ENCODE measurements at places on chromosomes 1 and 21.

DNA sequence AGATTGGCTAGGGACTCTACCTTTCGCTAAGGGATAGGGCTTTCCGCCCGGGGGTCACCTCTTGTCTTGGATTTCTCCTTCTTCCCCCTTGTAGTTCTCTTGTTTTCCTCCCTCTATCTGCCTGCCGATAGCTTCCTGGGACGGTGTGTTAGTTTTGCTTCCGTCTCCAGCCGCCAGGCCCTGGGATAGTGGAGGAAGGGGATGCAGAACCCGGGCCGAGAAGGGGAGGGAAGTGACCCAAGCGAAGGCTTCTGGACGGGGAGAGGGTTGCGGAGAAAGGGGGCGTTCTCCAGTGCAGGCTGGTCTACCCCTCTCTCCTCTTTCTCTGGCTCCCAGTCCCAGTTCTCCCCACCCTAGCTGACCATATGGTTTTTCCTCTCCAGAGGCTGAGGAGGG, 871 bp downstream of the TUFT1 start:
- H3K4me3 ChIP-seq, result peak overlapping the region; percentile 80
- no peaks in the 10 kb centered on the region for H3K36me3 ChIP-seq
- no peak for DNase-seq
- no peaks in the 10 kb centered on the region for H3K27me3 ChIP-seq
- peaks cover 40% of the 10 kb centered on the region for H3K4me1 ChIP-seq

DNA sequence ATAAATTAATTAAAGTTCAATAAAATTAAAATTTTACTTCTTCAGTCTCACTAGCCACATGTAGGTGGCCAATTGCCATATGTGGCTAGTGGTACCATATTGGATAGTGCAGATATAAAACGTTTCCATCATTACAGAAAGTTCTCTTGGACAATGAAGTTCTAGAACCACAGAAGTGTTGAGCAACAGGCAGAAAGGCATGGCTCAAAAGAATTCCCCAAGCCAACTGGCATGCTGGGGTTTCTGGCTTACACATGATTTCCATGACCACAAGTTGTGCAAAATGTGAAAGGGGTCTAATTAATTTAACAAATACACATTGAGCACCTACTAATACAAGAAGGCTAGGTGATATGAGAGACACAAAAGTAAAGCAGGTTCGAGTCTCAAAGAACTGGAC, 72.2 kb upstream of the CDC42BPA start:
- DNase-seq, result peak; percentile 17
- no peak overlapping the region for H3K27ac ChIP-seq
- no peaks in the 10 kb centered on the region for H3K4me1 ChIP-seq
- H3K36me3 ChIP-seq, result no peaks in the 10 kb centered on the region
- no peaks in the 10 kb centered on the region for H3K27me3 ChIP-seq
- H3K4me3 ChIP-seq, result no peak overlapping the region

- H3K27me3 ChIP-seq, result no peaks in the 10 kb centered on the region
- no peak overlapping the region for H3K27ac ChIP-seq
- no peak for DNase-seq
- no peak overlapping the region for H3K4me3 ChIP-seq
- peaks cover 21% of the 10 kb centered on the region for H3K4me1 ChIP-seq
Observed at GRCh38 chr1:162970021-162970420, 99.1 kb upstream of the RGS4 start.

DNA sequence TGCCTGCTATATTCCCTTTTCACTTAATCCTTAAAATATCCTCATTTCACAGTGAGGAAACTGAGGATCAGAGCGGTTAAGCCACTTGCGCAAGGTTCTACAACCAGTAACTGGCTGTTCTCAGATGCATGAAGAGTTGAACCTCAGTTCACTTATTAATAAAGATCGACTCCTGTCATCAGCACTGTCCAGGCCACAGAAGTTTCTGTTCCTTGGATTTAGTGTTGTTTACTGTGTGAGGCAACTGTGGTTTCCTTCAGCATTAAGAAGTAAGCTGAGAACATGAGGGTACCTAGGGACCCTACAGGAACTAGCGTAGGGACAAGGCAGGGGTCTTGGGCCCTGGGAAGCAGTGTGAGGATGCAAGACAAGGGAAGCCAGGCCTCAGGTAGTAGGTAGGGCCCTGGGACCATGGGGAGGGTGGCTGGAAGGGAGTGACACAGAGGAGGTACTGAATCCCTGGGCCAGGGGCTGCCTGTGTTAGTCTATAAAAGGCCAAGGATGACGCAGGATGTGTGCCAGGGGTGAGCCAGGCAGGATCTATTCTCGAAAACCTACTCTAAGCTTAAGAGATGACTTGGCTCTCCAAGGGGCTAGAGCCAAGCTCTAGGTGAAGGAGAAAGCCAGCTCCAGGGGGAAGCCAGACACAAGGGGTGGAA, 181.2 kb upstream of the CSF3R start:
- H3K4me1 ChIP-seq, result no peaks in the 10 kb centered on the region
- no peak for DNase-seq
- no peak overlapping the region for H3K27ac ChIP-seq
- H3K4me3 ChIP-seq, result no peak overlapping the region
- H3K36me3 ChIP-seq, result no peaks in the 10 kb centered on the region

GRCh38 chr1:185880779-185881333, 146.7 kb downstream of the HMCN1 start:
- H3K27ac ChIP-seq, result no peak overlapping the region
- no peak overlapping the region for H3K4me3 ChIP-seq
- H3K4me1 ChIP-seq, result no peaks in the 10 kb centered on the region
- H3K27me3 ChIP-seq, result no peaks in the 10 kb centered on the region
- no peaks in the 10 kb centered on the region for H3K36me3 ChIP-seq

GRCh38 chr1:30606166-30606565, 117.2 kb downstream of the MATN1 start:
- H3K36me3 ChIP-seq, result no peaks in the 10 kb centered on the region
- no peak overlapping the region for H3K4me3 ChIP-seq
- no peaks in the 10 kb centered on the region for H3K4me1 ChIP-seq
- no peak overlapping the region for H3K27ac ChIP-seq
- H3K27me3 ChIP-seq, result peaks cover 4% of the 10 kb centered on the region

GRCh38 chr21:45073301-45074047, 906 bp upstream of the ADARB1 start:
- no peaks in the 10 kb centered on the region for H3K36me3 ChIP-seq
- H3K4me1 ChIP-seq, result peaks cover 2% of the 10 kb centered on the region
- no peak overlapping the region for H3K27ac ChIP-seq

- no peak overlapping the region for H3K27ac ChIP-seq
- H3K4me3 ChIP-seq, result no peak overlapping the region
- no peak for DNase-seq
- H3K36me3 ChIP-seq, result no peaks in the 10 kb centered on the region
- peaks cover 7% of the 10 kb centered on the region for H3K4me1 ChIP-seq
- no peaks in the 10 kb centered on the region for H3K27me3 ChIP-seq
Observed at GRCh38 chr21:42970946-42971653, 3.3 kb upstream of the PKNOX1 start.

- peaks cover 5% of the 10 kb centered on the region for H3K4me1 ChIP-seq
- no peak overlapping the region for H3K4me3 ChIP-seq
- DNase-seq, result no peak
- H3K27me3 ChIP-seq, result peaks cover 5% of the 10 kb centered on the region
Observed at GRCh38 chr1:22259551-22260282, 116.8 kb upstream of the WNT4 start.

DNA sequence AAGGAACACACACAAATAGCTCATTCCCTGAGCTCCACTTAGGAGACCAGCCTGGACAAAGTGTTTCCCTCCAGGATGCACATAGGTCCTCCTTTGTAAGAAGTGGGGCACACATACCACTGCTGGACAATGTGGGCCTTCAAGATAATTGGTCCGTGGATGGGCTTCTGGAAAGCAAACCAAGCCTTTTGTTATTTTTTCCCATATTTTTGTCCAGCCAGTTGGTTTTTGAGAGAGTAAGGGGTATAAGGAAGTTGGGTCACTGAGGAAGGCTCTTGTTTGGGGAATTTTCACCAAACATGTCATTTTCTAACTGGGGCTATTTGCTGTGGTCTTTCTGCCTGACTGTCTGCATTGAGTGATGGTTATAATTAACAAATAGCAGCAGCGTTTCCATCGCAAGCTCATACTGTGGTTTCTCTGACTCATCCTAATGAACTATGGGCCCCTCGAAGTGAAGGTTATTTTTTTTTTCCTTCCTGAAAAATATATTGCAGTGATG, 306.3 kb upstream of the DUSP10 start:
- no peaks in the 10 kb centered on the region for H3K27me3 ChIP-seq
- no peaks in the 10 kb centered on the region for H3K36me3 ChIP-seq
- H3K4me1 ChIP-seq, result peaks cover 25% of the 10 kb centered on the region
- peak; percentile 86 for DNase-seq
- H3K27ac ChIP-seq, result peak overlapping the region; percentile 58

- peak within 1 kb of the TSS; percentile 37 for H3K27ac ChIP-seq
- H3K4me1 ChIP-seq, result no peaks in the 10 kb centered on the region
- H3K36me3 ChIP-seq, result peaks cover 8% of the 10 kb centered on the region
- DNase-seq, result peak; percentile 77
- no peaks in the 10 kb centered on the region for H3K27me3 ChIP-seq
Observed at GRCh38 chr1:161367684-161368400, at the start of gene CFAP126. CFAP126 (minus strand) TSS chr1:161367876; CDS start chr1:161367868, 8 bp downstream.

DNA sequence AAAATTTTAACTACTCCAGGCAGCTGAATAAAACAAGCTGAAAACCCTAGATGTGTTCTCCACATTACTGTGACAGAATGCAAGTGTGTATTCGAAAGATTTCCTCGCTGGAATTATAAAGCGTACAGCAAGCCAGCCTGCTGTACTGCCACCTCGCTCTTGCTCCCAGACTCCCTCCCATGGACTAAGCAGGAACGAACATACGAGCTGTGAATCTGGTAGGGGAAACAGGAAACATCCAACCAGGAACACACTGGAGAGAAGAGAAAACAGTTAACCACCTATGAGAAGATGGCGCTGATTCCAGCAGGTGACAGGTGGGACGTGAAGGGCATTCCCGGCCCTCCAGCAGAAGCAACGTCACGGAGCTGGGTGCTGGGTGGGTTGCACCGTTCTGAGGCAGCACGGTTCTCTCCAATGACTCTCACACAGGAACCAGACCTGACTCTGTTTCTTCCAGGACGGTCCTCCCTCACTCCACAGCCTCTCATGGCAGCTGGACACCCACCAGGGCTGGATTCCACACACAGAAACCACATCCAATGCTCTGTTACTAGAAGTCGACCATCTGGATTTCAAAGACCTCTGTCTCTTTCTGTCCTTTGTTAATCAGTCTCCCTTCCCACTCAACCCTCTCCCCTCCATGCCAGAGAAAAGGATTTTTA, 219.2 kb downstream of the RERE start:
- no peak overlapping the region for H3K27ac ChIP-seq
- peak; percentile 31 for DNase-seq
- H3K27me3 ChIP-seq, result no peaks in the 10 kb centered on the region
- H3K4me3 ChIP-seq, result no peak overlapping the region
- H3K36me3 ChIP-seq, result no peaks in the 10 kb centered on the region

- peaks cover 15% of the 10 kb centered on the region for H3K4me1 ChIP-seq
- no peaks in the 10 kb centered on the region for H3K36me3 ChIP-seq
- H3K4me3 ChIP-seq, result no peak overlapping the region
- no peak overlapping the region for H3K27ac ChIP-seq
- no peak for DNase-seq
- peaks cover 2% of the 10 kb centered on the region for H3K27me3 ChIP-seq
Observed at GRCh38 chr1:201230676-201231075, 40.1 kb downstream of the IGFN1 start.

DNA sequence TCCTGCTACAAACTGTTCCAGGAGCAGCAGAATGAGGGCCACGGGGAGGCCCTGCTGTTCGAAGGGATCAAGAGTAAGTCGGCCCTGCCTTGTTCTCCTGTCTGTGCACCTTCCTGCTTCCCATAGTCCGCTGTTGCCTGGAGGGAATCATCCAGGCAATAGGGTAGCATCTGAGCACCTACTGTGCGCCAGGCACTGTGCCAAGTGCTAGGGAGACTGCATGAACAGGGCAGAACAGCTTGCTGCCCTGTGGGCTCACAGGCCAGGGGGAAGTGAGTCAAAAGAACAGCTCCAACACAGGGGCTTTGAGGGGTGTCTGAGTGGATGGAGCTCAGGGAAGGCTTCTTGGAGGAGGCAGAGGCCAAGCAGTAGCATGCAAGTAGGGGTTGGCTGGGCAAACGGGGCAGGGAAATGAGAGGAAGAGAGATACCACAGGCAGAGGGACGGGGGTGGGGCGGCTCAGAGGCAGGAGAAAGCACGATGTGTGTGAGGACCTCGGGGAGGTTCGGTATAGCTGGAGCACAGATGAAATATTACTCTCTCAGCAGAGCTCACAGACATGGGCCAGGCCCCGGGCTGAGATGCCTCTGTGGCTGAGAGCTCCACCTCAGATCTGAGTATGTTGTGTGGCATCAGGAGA, 15.5 kb upstream of the PADI6 start:
- H3K4me1 ChIP-seq, result no peaks in the 10 kb centered on the region
- no peak overlapping the region for H3K4me3 ChIP-seq
- no peak overlapping the region for H3K27ac ChIP-seq
- no peaks in the 10 kb centered on the region for H3K36me3 ChIP-seq
- peaks cover 6% of the 10 kb centered on the region for H3K27me3 ChIP-seq
- DNase-seq, result no peak
